ENCODE measurements at places on chromosomes 2 and 18.

GRCh38 chr2:156349605-156350004, 17.1 kb upstream of the NR4A2 start:
- DNase-seq = no peak

- no peak for DNase-seq
Measured at GRCh38 chr2:235728800-235729556, 235.1 kb downstream of the AGAP1 start.

DNA sequence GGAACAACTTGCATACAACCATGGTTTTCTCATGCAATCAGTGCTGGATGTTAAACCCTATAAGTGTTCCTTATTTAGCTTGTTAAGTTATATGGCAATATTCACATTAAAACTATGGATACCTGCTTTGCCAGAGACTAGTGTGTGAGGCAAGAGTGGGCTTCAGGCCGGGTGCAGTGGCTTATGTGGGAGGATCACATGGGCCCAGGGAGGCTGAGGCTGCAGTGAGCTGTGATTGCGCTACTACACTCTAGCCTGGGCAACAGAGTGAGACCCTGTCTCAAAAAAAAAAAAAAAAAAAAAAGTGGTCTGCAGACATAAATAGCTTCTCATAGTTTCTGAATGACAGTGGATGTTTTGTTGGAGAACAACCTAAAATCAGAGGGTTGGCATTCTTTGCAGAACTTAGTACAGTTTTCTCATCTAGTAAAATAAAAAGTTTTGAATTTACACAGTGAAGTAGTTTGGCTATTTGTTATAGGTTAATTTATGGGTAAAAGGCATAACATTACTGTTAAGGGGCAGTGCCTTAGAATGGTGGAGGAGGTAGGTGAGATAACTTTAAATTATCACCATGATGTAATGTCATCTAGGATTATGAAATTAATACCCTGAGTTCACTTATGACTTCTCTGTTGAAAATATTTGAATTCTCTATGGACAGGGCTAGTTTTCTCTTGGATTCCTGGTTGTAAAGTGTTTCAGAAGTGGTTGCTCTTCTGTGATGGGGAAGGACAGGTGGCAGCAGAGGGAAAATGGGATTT, 5.3 kb downstream of the CERS6 start:
- DNase-seq = no peak

- no peak for DNase-seq
Measured at GRCh38 chr18:54882318-54882717, 54.0 kb downstream of the RAB27B start.

GRCh38 chr18:6521803-6522418, 107.2 kb upstream of the L3MBTL4 start:
- DNase-seq = peak; percentile 57

DNA sequence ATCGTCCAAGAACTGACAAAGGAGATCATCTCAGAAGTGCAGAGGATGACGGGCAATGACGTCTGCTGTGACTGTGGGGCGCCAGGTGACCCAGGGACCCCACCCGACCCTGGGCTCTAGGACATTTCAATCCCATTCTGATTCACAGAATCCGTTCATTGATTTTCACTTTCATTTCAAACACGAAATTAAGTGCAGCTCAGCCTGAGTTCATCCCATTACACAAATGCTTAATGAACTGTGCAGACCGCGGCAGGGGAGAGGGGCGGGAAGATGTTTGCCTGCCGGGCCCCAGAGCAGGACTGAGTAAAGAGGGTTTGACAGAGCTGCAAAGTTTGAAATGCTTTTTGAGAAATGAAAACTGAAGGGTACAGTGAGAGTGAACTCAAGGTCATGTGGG, 67.1 kb downstream of the ITGB1BP1 start:
- no peak for DNase-seq

DNA sequence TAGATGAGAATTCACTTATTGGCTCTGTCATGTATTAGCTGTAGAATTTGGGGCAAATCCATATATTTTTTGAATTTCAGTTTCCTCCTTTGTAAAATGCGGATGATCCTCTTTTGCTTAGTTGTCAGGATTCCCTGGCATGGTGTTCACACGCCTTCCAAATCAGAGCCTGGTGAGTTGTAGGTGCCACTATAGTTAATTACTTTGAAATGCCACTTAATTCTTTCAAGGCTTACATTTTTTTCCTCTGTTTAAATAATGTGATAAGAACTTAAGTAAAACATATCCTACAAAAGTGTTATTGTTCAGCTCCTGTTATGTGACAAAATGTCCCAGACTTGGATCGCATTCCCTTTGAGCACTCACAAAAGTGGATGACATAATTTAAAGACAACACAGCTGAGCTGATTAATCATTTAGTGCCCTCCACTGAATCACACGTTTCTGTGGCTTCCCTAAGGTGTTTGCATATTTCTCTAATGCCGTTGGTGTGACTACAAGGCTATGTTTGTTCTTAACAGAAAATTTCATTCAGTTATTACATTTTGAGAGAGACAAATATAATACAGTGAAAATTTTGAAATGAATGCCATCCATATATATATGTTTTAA, 471.2 kb upstream of the CHST9 start:
- no peak for DNase-seq

GRCh38 chr2:181784556-181784955, 104.2 kb upstream of the NEUROD1 start:
- DNase-seq = no peak

DNA sequence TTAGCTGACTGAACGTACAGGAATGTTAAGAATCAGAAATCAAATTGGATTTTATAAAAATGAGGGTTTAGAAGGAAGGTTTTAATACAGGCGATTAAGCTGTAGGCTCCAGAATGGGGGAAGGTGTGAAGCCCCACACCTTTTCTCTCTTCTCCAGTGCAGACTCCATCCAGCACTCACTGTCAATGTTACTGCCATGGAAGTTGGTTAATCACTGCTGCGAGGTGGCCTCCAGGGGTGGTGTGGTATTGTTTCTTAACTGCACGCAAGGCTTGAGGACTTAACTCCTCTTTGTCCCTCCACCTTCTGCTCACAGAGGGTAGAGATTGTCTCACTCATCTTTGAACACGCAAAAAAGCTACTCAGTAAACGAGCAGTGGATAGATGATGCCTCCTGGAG, 26.9 kb upstream of the YWHAQ start:
- DNase-seq = no peak

DNA sequence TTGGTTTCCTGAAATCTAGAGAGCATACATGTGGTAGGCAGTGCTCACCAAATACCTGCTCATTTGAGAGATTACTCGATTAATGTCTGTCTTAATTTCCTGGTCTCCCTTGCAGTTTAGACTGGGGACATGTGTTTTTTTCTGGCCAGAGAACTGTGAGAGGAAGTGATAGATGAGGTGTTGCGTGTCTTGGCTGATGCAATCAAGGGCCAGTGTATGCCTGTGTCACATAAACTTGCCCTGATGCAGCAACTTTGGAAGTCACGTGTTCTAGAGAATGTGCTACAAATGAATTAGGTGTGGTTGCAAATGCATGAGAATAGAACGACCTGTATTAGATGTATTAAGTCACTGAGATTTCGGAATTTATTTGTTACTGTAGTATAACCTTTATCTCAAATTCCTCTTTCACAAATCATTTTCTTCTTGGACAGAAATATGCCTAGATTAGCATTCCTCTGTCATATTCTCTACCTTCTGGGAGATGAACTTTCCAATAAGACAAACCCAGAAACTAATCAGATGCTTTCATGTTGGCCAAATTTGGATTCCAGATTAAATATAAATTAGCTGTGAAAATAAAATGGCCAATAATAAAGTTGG, 9.9 kb upstream of the IL1A start:
- DNase-seq = no peak

- no peak for DNase-seq
Measured at GRCh38 chr2:21793461-21793860, 669.7 kb downstream of the TDRD15 start.

DNA sequence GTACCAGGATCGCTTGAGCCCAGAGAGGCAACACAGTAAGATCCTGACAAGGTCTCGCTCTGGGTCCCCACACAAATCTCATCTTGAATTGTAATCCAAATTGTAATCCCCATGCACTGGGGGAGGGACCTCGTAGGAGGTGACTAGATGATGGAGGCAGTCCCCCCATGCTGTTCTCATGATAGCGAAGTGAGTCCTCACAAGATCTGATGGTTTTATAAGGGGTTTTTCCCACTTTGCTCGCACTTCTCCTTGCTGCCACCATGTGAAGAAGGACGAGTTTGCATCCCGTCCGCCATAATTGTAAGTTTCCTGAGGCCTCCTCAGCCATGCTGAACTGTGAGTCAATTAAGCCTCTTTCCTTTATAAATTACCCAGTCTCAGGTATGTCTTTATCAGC, 46.0 kb upstream of the SERTAD2 start:
- DNase-seq = no peak

GRCh38 chr2:131064589-131065512, 28.4 kb downstream of the FAM168B start:
- no peak for DNase-seq

DNA sequence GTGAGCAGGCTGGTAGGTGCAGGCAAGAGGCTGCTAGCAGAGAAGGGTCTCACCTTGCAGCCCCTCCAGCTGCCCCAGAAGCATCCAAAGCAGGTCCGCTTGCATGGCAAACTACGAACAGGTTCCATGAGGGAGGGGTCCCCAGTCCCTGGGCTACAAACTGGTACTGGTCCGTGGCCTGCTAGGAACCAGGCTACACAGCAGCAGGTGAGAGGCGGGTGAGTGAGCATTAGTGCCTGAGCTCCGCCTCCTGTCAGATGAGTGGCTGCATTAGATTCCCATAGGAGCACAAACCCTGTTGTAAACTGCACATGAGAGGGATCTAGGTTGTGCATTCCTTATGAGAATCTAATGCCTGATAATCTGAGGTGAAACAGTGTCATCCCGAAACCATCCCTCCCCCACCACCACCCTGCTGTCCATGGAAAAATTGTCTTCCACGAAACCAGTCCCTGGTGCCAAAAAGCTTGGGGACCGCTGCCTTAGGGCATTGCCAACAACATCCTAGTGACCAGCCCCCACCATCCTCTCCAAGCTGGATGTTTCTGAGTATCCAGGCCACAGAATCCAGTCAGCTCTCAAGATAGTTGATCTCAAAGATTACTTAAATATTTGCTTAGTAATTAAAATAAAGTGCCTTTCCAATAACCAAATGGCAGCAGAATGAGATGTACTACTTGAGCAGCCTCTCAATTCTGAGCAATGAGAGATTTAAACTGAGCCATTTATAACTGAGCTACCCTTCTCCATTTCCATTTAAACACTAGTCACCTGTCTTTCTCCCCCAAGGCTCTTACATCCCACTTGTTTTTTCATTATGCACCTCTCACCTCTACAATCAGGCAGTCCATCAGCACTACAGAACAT, 32.4 kb downstream of the LRP2 start:
- DNase-seq = peak; percentile 98

- DNase-seq = no peak
Measured at GRCh38 chr2:8552293-8552801, 129.5 kb upstream of the ID2 start.

GRCh38 chr2:213066443-213066743, 85.0 kb downstream of the IKZF2 start:
- no peak for DNase-seq

- DNase-seq = no peak
Measured at GRCh38 chr18:1965016-1965415, 606.3 kb downstream of the METTL4 start.

- no peak for DNase-seq
Measured at GRCh38 chr2:40197121-40197520, 254.8 kb downstream of the SLC8A1 start.

- no peak for DNase-seq
Measured at GRCh38 chr2:185526161-185526560, 212.4 kb upstream of the FSIP2 start.

DNA sequence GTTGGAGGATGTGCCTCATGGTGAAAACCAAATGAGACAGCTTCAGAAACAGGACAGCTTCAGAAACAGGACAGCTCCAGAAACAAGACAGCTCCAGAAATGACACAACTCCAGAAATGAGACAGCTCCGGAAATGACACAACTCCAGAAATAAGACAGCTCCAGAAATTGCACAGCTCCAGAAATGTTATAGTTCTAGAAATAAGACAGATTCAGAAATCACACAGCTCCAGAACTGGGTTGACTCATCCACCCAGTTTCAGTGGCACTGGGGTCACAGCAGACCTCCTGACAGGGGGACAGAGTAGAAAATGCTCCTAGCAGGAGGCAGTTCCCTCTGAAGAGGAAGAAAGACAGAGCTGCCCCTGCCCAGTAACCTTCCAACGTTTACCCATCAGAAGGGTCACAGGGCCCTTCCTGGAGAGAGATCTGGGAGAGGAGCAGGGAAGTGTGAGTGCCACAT, 26.9 kb upstream of the COL6A3 start:
- DNase-seq = no peak

- DNase-seq = no peak
Measured at GRCh38 chr2:61785583-61785982, 68.3 kb downstream of the FAM161A start.

DNA sequence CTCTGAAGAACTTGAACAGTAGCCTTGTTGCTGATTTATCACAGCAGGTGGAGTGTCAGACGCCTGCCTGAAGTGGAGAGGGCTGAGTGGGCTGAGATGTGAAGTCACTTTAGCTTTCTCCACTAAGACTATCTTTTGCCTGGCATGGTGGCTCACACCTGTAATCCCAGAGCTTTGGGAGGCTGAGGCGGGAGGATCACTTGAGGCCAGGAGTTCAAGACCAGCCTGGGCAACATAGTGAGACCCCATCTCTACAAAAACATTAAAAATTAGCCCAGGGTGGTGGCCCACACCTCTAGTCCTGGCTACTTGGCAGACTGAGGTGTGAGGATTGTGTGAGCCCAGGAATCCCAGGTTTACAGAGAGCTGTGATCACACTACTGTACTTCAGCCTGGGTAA, 60.6 kb upstream of the TTC39C start:
- DNase-seq = no peak

GRCh38 chr2:146678516-146678915, 1166.3 kb upstream of the ACVR2A start:
- no peak for DNase-seq

DNA sequence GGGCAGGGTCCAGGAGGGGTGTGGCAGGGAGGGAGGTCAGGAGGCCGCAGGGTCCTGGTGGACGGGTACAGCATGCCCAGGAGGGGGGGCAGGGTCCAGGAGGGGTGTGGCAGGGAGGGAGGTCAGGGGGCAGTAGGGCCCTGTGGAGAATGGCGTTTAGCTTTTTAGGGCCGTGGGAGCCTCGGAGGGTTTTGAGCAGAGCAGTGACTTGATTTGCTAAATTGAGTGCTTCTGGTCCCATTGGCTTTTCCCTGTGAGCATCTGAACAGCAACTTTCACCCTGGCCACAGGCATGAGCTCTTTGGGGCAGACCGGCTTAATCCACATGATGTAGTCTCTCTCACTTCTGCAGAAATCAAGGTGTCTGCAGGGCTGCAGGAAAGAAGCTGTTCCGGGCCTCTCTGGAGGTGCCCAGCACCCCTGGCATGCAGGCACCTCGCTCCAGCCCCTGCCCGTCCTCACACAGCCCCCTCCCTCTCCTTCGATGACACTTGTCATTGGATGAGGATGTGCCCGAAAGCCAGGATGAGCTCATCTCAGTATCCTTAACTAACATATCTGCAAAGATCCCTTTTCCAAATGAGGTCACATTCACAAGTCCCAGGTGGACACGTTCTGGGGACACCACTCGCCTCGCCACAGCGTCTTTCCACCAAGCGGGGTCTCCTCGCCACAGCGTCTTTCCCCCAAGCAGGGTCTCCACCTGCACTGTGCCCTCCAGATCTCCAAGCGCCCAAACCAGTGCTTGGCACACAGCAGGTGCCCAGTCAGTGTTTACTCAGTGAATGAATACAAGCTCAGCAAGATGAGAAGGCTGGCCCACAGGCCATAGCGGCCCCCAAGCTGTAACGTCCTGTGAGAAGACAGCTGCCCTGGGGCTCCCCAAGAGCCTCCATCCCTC, 94.0 kb downstream of the NDUFA10 start:
- DNase-seq = no peak
